ENCODE measurements at places on chromosomes 5 and 9.

DNA sequence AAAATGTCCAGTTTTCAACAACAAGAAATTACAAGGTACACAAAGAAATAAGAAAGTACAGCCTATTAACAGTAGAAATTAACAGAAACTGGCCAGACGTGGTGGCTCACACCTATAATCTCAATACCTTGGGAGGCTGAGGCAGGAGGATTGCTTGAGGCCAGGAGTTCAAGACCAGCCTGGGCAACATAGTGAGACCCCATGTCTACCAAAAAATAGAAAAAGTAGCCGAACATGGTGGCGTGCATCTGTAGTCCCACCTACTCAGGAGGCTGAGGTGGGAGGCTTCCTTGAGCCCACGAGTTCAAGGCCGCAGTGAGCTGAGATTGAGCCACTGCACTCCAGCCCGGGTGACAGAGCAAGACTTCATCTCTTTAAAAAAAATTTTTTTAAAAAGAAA is 41.5 kb upstream of the FSD1L start:
- no peak for DNase-seq

DNA sequence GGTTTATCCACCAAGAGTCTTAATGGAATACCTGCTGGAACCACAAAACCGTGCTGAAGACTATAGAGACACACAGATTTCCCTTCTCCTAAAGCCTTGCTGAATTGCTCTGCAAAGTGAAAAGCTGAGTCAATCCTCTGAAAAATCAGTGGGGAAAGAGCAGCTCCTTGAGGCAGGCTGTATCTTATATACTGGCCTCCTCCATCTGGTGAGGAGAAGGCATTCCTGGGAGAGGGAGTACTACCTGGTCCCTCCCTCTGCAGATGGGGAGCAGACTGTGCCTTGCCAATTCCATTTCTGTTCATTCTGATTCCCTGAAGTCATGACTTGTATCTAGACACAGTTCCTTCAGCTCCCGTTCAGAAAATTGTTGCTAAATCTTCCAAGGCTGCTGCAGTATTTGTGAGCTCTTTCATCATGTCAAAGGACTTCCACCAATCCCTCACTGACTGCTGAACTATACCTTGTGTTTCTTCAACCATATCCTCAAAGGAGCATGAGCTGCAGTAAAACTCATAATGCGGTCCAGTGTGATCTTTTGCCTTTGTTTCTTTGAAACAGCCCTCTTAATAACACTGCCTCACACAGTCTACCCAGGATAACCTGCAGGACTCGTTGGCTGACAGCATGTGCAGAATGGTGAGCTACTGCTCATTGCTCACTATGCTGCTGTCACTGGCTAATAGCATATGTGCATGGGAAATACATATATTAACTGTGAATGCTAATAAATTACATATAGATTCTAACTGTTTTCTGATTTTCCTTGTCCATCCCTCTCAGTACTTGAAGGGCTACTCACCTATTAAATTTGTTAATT is 84.5 kb downstream of the FOXD1 start:
- no peak for DNase-seq

GRCh38 chr5:167712986-167713585 is 578.4 kb upstream of the WWC1 start:
- DNase-seq, result no peak

DNA sequence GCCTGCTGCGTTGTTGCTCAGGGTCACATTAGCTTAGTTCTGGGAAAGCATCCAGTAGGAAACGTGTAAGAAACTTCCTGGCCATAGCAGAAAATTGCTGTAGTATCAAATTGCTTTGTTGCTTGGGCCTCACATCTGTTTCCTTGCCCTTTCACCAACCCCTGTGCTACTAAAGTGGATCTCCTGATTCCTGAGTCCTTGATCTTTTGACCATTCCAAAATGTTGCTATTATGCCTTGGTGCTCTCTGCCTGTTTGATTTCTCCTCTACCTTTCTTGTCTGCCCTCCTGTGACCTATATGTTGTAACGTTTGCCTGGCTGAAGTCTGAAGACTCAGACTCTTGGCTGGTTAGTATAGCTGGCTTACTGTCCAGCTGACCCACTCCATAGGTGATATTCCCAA is 350.5 kb downstream of the ADGRV1 start:
- DNase-seq, result no peak

DNA sequence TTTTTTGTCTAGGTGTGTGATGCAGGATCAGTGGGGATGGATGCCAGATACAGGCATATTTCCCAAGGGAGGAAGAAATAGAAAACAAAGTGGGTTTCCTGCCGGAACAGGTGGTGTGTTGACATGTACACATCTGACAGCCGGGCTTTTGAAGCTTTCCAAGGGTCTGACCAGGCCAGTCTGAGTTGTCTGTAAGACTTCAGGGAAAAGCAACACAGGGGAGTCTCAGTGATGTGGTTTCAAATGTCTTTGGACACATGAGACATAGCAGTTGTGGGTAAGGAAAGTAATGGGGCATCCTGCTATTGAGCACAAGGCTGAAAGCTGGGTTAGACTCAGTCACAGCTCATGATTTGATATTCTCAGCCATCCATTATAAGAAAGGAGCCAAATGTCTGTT is 274.9 kb downstream of the PIK3R1 start:
- no peak for DNase-seq

DNA sequence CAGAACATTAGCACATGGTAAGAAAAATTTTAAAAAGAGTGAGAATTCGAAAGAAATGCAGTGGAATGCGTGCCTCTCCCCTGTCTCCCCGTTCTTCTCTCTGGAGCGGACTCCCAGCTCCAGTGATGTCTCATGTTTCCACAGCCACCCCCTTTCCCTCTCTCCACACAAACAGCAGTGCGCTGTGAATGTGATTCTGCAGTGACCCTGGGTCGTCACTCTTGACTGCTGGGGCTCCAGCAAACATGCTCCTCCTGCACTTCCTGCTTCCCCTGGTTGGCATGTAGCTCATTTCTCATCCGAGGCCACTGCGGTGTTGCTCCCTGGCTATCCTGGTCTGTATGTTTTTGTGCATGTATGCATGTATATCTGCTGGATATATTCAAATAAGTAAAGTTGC is 13.3 kb downstream of the PHF2 start:
- DNase-seq, result no peak

GRCh38 chr5:132470010-132470392 is 20.6 kb downstream of the IRF1 start:
- DNase-seq, result no peak

DNA sequence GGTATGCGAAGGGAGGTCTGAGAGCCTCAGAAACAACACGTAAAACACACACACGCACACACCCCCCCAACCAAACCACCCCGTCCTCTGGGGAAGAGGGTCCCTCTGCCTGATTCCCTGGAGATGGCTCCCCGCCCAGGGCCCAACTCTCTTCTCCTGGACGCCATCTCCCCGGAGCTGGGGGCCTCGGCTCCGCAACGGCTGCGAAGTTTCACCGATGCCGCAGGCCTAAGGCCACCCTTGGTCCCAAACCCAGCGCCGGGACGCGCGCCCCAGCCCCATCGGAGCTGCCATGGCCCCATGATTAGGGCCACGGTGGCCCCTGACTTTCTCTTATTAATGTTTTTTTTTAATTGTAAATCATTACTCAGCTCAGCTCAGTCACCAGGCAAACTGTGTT is 181.4 kb upstream of the TBCA start:
- no peak for DNase-seq

- DNase-seq, result no peak
Observed at GRCh38 chr5:146620031-146620668, 104.2 kb upstream of the GPR151 start.

- DNase-seq, result no peak
Observed at GRCh38 chr9:89807682-89808075, 202.9 kb downstream of the GADD45G start.
